Activated CD4-positive, alpha-beta memory T cell treated with anti-CD3 and anti-CD28 coated beads, Interleukin-2, amount 10 ng/mL, durations not matched to agents 7 days and 5 days (primary cell): ENCODE measurements at places on chromosomes 6 and 20. TPM values are rescaled to one million over a fixed set of nuclear protein-coding genes. Genes with fewer than 3 reads are reported as not detected.

The TGM3 gene
- not detected for total RNA-seq

The PLEKHG1 gene
- 2.3 TPM for total RNA-seq

The DZANK1 gene
- total RNA-seq = 1.4 TPM

The FOXQ1 gene
- not detected for total RNA-seq

The OSER1 gene
- 30.8 TPM for total RNA-seq

The LPA gene
- not detected for total RNA-seq

The SCRT2 gene
- total RNA-seq = not detected

The ESR1 gene
- 1.2 TPM for total RNA-seq

The BPIFB4 gene
- total RNA-seq = not detected

The CLPSL1 gene
- not detected for total RNA-seq

GRCh38 chr6:96792561-96793190 is 44.6 kb downstream of the GPR63 start:
- peaks cover 2% of the 10 kb centered on the region for H3K4me1 ChIP-seq
- H3K36me3 ChIP-seq = no peaks in the 10 kb centered on the region
- no peak for DNase-seq
- no peak overlapping the region for H3K4me3 ChIP-seq

DNA sequence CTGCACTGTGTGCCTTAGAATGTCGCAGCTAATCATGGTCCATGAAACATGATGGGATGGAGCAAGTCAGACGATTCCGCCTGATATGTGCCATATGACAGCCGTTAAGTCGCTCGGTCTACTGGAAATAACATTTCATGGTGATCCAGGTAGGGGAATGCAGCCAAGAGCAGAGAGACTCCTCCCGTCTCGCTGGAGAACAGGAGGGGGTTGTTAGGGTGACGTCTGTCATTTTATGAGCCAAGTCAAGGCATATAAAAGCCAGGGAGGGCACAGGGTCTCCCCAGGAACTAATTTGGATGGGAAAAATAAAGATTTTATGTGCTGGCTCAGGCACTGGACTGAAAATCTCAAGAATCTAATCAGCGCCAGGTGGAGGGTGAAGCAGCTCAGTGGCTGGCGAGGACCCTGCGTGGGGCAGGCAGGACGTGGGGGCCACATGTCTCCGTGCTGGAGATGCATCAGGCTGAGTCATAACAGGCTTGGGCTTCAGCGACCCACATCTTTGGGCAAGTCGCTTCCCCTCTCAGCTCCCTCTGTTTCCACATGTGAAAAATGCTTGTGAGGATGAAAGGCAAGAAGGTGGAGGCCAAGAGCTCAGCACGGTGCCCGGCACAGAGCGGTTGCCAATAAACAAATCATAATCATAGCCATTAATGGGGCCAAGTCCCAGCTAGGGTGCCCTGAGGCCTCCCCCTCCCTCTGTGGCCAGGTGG is 234.6 kb downstream of the ANKRD60 start:
- no peak overlapping the region for H3K4me3 ChIP-seq
- no peak overlapping the region for H3K27ac ChIP-seq
- no peaks in the 10 kb centered on the region for H3K36me3 ChIP-seq
- no peaks in the 10 kb centered on the region for H3K4me1 ChIP-seq
- no peak for DNase-seq
- H3K27me3 ChIP-seq = peaks cover 14% of the 10 kb centered on the region

DNA sequence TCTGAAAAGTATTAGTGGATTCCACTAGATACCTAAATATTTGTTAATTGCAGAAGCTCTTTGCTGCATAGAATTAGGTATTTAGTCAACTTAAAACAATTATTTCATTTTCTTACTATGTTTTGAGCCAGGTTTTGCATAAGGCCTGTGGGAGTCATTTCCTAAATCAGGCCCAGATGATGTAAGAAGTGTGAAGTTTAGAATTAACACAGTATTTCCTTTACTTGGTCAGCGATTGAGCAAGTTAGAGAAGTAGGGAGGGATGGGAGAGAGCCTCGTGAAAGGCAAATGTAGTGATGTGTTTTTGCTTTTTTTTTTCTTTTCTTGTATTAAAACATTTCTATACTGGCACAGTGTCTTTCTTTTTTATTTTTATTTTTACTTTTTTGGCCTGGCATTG is 711.1 kb downstream of the HDGFL1 start:
- DNase-seq = no peak
- no peaks in the 10 kb centered on the region for H3K27me3 ChIP-seq
- H3K4me3 ChIP-seq = no peak overlapping the region
- no peaks in the 10 kb centered on the region for H3K36me3 ChIP-seq
- H3K4me1 ChIP-seq = no peaks in the 10 kb centered on the region
- H3K27ac ChIP-seq = no peak overlapping the region

DNA sequence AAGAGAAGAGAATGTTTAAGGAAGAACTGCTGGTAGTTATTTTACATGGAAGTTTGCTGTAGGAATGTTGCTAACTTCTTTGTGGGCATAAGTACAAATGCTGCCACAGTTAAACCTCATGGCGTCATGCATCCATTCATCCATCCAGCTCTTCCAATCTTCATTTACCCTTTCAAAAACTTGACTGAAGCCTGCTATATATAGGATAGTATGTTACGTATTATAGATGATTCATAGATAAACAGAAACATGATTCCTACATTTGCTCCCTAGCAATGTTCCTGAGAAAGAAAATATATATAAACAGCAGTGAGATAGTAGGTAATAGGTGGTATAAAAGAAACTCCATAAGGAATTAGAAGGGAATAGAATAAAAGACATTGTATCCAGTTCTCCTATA is 93.7 kb downstream of the NDUFAF5 start:
- H3K27me3 ChIP-seq = peaks cover 3% of the 10 kb centered on the region
- DNase-seq = no peak
- H3K4me3 ChIP-seq = no peak overlapping the region
- H3K4me1 ChIP-seq = no peaks in the 10 kb centered on the region
- no peaks in the 10 kb centered on the region for H3K36me3 ChIP-seq

DNA sequence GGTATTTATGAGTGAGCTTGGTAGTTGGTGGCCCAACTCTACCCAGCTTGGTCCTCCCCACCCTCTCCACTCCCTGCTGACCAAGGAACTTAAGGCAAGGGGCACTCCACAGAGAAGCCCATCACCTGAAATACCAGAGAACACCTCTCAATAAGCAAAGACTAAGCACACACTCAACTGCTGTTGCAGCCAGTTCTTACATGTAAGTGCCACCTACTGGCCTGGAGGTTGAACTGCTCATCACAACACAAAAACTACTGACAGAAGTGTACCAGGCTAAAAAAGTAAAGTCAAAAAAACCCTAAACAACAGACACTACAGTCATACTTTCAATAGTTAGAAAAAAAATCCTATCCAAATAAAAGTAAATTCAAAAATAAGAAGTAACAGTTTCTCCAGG is 146.2 kb downstream of the FAM83B start:
- H3K36me3 ChIP-seq = no peaks in the 10 kb centered on the region
- no peaks in the 10 kb centered on the region for H3K27me3 ChIP-seq
- no peaks in the 10 kb centered on the region for H3K4me1 ChIP-seq
- no peak overlapping the region for H3K27ac ChIP-seq
- H3K4me3 ChIP-seq = no peak overlapping the region

DNA sequence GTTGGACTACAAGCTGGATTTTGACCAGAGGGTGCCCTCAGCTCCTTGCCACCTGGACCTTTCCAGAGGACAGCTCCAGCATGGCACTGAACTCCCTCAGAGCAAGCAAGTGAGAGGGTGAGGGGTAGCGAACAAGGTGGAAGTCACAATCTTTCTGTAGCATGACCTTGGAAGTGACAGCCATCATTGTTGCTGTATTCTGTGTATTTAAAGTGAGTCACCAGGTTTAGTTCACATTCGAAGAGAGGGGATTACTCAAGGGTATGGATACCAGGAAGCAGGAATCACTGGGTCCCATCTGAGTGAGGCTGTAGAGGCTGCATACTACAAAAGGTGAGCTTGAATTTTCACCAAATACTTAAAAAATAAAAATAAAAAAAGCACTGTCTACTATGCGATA is 280.0 kb upstream of the SPTLC3 start:
- H3K27me3 ChIP-seq = no peaks in the 10 kb centered on the region
- no peaks in the 10 kb centered on the region for H3K4me1 ChIP-seq
- no peak overlapping the region for H3K4me3 ChIP-seq

DNA sequence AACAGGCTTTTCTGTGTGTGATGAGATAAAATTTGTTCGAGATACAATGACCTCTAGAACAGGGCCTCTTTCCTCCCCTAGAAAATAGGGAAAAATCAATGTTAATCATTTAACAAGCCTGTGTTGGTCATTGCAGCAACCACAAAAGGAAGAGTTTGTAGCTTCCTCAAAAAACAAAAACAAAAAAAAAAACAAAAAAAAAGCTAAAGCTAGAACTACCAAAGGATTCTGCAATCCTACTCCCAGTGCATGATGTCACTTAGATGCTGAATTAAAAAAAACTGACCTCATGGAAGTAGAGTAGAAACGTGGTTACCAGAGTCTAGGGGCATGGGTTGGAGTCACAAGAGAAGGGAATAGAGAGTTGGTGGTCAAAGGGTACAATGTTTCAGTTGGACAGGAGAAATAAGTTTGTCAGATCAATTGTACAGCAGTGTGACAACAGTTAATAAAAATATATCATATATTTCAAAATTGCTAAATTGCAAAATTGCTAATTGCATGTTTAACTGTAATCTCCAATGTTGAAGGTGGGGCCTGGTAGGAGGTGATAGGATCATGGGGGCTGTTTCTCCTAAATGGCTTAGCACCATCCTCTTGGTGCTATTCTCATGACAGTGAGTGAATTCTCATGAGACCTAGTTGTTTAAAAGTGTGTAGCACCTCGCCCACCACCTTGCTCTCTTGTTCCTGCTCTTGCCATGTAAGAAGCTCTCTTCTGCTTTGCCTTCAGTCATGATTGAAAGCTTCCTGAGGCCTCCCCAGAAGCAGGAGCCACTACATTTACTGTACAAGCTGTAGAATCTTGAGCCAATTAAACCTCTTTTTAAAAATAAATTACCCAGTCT is 163.4 kb upstream of the SIM1 start:
- DNase-seq = no peak
- H3K4me1 ChIP-seq = no peaks in the 10 kb centered on the region
- no peaks in the 10 kb centered on the region for H3K27me3 ChIP-seq
- no peak overlapping the region for H3K4me3 ChIP-seq

DNA sequence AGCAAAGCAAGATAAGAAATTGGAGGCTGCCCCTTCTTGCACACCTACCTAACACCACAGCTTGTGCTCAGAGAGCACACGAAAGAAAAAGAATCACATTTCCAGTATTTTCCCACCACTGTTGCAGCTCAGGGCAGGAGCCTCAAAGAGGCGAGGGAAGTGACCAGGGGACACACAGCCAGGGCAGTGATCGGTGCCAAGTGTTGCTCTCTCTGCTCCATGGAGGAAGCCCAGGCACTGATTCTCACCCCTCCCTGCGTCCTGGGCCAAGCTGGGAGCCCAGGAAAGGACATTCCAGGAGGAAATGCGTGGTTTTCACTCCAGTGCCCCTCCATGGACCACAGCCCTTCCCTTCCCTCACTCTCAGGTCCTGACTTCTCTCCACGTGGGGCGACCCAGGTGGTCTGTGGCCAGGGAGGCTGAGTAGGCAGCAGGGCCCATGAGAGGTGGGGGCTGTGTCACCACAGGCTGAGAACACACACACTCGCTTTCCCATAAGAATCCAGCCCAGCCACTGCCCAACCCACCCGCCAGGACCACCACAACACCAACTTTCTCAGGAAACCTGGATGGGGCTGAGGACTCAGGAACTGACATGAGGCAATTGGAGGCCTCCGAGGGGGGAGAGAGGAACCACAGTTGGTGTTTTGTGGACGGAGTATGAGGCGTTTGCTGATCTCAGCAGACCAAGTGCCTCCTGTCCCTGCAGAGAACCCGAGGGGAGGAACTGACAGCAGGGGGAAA is 81.7 kb upstream of the MAFB start:
- H3K36me3 ChIP-seq = no peaks in the 10 kb centered on the region
- H3K27ac ChIP-seq = no peak overlapping the region
- no peaks in the 10 kb centered on the region for H3K4me1 ChIP-seq
- DNase-seq = no peak

DNA sequence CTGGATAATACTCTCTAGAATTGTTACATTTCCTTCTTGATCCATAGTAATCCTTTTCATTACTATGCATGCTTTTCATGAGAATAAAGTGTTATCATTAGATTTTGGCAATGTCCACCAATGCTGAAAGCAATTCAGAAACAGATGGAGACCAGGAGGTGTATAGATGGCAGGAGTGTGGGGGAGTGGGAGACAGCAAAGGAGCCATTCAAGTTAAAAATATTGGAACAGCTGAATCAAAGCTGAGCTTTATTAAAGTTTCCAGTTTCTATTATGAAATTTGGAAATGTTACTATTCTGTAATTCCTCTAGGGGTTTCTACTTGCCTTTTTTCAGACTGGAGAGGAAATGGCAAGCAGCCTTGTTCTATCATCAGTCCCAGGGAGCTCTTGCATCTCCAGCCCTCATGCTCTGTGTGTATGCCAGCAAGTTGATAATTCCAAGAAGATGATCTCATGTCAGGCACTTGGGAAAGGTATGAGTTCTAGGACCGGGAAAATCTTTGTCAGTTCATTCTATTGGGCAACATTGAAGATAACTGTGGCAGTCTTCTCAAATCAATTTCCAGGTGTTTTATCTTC is 228.0 kb downstream of the CD109 start:
- no peaks in the 10 kb centered on the region for H3K4me1 ChIP-seq
- H3K4me3 ChIP-seq = no peak overlapping the region
- no peak for DNase-seq
- no peak overlapping the region for H3K27ac ChIP-seq

GRCh38 chr20:37305079-37305478 is 15.6 kb downstream of the MANBAL start:
- peaks cover 23% of the 10 kb centered on the region for H3K4me1 ChIP-seq
- no peak overlapping the region for H3K4me3 ChIP-seq
- no peak for DNase-seq
- H3K27me3 ChIP-seq = no peaks in the 10 kb centered on the region
- H3K36me3 ChIP-seq = peaks cover 36% of the 10 kb centered on the region

GRCh38 chr6:31042806-31043205 is 32.5 kb downstream of the MUC22 start:
- no peaks in the 10 kb centered on the region for H3K4me1 ChIP-seq
- no peak overlapping the region for H3K27ac ChIP-seq
- H3K27me3 ChIP-seq = peaks cover 30% of the 10 kb centered on the region
- H3K36me3 ChIP-seq = no peaks in the 10 kb centered on the region
- DNase-seq = no peak
- H3K4me3 ChIP-seq = no peak overlapping the region

DNA sequence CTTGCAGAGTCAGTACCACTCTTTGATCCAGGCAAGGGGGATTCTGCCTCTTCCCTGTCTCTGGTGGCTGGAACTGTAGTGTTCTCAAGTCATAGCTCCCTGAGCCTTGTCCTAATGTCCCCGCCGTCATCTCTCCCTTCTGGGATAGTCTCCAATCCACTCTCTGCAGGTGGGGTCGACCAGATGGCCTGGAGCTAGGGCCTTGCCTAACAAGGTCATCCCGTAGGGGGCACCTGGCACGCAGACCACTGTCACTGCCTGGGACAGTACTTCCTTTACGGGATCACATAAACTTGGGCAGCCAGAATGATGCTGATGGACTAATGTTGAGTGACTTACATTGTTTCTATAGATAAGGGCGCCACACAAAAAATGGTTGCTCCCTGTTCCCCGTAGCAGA is 118.9 kb upstream of the SLC22A23 start:
- no peak overlapping the region for H3K4me3 ChIP-seq
- H3K36me3 ChIP-seq = no peaks in the 10 kb centered on the region
- peaks cover 8% of the 10 kb centered on the region for H3K27me3 ChIP-seq
